ENCODE measurements at places on chromosomes 5 and 9.

DNA sequence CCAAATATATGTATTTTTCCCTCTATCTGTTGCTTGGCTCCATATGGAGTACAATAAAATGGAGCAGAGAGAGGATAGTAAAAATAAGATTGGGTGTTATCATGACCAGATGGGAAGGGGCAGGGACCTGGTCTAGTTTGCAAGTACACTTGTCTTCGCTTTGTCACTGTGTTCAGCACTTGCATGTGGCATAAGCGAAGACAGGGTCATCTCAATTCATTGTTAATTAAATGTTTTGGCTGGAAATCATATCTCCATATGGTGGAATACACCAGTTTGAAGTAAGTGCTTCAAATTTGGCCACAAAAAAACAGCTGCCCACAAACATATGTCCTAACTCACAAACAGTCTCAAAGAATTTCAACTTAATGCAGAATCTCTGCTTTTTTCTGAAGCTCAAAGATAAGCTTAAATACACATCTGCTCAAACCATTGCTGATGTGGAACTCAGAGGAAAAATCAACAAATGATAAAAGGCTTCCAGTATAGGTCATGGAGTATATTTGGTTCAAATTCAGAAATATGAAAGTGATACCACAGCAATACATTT is 865.4 kb downstream of the TLE4 start:
- no peak for DNase-seq

GRCh38 chr5:62343428-62343827 is 37.4 kb downstream of the KIF2A start:
- no peak for DNase-seq

DNA sequence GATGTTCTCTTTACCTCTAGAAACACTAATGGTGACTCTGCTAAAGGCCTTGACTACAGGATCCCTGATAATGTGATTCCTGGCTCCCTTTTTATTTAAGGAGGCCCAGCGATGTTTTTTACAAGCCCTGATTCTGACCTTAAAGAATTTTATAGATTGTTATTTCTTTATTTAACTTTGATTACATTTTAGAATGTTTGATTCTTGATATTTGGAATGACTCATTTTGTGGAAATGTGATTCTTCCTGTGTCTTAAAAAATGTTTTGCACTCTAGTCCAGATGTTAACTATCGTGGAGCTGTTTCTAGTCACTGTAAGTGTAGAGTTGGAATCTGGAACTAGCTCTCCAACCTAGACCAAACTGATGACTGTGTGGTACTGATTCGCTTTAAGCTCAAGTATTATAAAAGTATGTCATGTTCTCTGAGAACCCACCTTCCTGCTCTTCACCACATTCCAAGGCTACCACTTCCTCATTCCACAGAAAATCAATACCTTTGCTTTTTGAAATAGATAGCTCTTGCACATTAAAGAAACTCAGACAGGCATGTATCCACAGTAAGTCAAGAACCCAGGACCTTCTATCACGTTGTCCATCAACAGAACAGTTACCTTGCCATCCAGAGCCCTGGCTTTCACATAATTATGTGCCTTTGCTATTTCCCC is 65.2 kb downstream of the JMY start:
- no peak for DNase-seq

DNA sequence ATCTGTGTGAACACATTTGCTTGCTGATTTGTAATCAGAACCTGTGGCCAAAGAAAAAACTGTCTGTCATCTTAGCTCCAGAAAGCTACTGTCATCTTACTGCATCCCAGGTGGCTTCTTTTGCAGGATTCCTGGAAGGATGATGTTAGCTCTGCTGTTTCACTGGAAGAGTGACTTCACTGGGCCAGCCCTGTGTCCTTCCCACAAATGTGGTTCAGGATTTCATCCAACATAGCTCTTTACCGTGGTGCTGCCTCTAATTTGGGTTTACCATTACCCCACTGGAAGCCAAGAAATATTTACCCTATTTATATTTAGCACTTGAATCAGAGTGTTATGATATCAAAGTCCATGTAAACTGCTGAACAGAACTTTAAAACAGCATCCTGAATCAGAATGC is 501.0 kb downstream of the GADD45G start:
- no peak for DNase-seq

DNA sequence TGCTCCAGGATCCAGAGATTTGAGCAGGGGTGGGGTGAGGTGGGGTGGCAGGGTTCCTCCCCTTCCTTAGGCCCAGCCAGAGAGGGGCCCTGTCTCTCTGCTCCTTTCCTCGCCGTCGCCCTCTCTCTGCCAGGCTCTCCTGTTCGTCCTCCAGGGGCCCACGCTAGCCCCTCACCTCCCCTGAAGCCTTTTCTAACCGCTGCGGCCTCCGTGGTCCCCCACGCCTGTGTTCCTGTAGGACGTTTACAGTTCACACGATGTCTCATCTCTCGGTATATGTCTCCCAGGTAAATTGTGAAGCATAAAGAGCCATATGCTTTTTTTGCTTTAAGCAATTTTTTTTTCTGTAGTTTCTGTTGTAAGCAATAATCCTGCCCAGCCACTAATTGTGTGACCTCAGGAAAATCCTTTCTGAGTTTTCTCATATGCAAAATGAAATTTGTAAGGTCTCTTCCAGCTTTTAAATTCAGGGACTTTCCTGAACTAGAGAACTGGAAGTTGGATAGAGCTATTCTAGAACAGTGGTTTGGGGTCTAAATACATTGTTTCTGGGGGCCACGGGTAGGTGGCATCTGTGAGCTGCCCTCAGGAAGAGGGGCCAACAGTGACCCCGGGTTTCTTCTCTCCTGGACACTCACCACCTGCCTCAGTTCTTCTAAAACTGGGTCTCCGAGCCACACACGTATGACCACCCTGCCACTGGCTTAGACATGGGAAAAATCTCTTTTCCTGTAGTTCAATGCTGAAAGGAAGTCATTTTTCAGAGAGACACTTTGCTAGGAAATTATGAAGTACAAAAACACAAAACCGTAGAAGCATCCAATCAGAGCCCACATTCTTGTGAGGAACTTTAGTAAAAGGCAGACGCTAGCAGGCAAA is 50.2 kb upstream of the ZNF366 start:
- DNase-seq = no peak

- DNase-seq = no peak
Observed at GRCh38 chr9:16543686-16544085, 326.8 kb downstream of the BNC2 start.

DNA sequence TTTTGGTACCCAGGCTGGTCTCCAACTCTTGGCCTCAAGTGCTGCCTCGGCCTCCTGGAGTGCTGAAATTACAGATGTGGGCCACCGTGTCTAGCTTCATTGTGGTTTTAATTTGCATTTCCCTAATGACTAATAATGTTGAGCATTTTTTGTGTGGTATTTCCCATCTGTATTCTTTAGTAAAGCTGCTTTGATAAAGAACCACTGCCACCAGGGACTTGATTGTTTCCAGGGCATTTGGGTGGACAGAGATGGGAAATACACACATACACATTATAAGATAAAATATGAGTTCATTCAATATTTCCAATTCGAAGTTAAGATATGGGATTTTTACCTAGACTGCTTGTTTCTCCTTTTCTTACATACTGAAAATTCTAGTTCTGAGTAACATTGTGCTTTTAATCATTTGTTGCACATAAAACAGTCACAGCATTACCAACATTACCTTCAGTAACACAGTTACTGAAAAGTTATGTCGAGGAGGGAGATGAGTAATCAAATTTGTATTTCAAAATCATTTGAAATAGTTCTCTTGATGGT is 28.9 kb downstream of the HABP4 start:
- DNase-seq = peak; percentile 21

- DNase-seq = no peak
Observed at GRCh38 chr9:107627781-107628180, 138.2 kb upstream of the KLF4 start.

DNA sequence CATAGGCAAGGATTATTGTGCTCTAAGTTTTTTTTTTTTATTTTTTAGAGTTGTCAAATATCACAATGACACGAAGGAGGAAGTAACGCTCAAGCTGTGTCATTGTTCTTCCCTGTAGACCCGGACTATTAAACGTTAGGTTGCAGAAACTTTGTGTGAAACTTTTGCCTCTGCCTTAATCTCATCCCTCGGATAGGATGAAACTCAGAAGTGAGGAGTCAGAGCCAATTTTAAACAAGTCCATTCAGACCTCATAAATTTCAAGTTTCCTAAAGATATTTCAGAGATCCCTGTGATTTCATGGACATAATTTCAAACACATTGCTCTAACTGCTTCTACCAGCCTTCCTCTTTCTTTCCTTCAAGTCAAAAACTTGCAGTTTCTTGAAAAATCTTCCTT is 98.7 kb upstream of the C6 start:
- DNase-seq = no peak

GRCh38 chr5:176415952-176416924 is at the start of gene CLTB:
Gene CLTB (minus strand): TSS chr5:176416539. CDS start chr5:176416363, 176 bp downstream.
- peak; percentile 92 for DNase-seq

DNA sequence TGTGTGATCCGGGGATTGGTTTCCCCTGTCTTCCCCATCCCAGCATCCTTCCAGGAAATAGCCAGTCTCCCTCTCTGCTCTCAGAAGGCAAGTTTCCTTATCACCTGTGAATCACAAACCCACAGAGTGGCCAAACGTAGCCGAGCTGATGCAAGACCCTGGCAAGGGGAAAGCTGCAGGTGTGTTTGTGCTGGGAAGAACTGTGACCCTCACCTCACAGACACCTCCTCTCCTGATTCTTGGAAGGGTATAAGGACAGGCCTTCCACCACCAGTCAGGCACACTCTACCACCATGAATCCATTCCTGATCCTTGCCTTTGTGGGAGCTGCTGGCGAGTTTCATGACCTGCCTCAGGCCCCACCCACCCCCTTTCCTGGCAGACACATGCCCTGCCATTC is at the start of gene PRSS3:
PRSS3 (plus strand) TSS at position 281 of the 400 bp plus-strand sequence; CDS start at position 294, 13 bp downstream.
- no peak for DNase-seq

GRCh38 chr9:80811656-80812055 is 877.7 kb downstream of the TLE1 start:
- DNase-seq = no peak

DNA sequence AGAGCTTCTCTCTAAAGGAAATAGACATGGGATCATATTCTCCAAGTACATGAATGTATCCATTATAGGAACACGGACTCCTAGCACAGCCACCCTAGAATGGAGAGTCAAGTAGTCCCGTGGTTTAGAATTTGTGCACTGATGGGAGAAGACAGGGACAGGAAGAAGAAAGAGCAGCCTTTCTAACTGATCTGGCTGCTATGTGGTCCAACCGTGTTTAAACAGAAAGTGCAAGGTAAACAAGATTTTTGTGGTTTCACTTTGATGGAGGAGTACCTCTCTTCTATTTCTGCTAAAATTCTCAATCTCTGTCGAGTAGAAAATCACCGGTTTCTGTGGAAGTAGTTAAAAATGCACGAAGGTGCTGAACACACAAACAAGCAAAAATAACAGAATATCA is 171.3 kb downstream of the ST8SIA4 start:
- DNase-seq = no peak

DNA sequence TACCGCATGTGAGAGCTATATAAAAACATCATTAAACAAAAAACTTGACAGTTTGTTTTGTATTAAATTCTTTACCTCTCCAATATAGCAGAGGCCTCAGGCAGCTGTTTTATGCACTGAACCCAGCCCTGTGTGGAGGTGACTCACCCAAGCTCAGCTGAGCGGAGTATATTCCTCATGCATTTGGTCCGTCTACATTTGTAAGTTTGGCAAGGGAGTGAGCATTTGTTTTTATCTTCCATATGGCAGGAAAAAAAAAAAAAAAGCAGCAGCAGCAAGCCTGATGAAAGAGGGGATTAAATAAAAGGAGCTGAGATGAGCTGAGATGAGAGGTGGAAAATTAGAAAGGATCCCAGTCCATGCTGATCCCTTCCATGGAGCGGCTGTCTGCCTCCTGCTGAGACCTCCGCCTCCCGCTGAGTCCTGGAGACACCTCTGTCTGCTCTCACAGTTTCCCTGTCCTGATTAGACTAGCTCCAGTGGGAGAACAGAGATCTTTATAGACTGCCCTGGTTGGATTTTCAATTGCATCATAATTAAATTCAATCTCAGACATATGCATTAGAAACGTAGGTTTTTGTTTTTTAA is 112.0 kb upstream of the CTNND2 start:
- no peak for DNase-seq

DNA sequence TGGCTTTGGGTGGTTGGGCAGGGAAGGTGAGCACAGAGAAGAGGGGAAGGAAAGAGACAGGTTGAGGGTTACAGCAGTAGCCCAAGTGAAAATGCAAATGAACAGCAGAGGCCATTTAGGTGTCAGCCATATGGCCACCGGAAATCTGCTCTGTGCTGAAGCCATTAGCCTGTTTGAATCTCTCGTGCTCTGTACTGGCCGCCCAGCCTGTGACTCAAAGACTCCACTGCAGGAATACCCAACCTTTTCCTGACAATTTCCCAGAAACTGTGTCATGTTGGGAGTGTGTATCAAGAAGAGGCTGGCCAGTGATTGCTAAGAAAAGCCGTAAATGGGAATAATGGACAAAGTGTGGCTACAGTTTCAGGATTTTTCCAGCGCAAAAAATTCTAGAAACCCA is 35.9 kb upstream of the RAI14 start:
- DNase-seq = no peak

DNA sequence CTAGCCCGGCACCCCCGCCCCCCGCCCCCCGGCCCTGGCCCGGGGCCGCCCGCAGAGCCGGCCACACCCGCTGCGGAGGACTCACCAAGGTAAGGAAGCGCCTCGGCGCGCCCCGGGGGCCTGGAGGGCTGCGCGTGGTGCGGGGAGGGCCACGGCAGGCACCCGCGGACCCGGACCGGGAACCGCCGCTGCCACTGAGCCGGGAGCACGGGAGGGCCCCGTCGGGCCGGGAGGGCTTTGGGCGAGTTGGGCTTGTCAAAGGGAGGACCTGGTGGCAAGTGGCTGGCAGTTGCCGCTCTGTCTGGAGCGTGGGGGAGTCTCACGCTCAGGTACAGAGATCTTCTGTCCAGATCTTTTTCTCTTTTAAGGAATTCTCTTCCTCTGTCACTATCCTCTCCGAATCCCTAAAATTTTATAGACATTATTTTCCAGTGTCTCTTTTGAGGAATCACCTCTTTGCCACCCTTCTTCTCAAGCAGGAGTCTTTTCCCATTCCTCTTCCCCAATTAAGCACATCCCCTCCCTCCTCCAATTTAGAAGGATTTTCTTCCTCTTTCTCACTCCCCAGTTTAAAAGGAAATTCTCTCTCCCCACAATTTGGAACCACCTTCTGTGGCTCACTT is 11.3 kb upstream of the LHX2 start:
- DNase-seq = no peak

DNA sequence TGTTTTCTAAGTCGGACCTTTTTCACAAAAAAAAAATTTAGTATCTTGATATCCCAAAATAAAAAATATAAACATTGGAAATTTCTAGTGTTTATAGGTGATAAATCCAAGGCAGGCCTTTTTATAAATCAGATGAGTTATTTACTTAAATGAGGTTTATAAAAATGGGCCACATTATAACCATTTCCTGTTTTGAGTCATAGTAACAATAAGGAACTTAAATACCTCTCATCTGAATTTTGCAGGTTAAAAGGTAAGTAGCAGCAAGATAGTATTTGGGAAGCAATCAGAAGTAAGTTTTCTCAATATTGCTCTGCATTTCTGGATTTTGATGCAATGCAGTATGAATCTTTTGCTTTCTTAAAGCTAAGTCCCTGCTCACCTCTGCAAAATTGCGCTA is 3.9 kb downstream of the SPTAN1 start:
- DNase-seq = no peak

- DNase-seq = no peak
Observed at GRCh38 chr9:121071756-121072421, 2.9 kb upstream of the CNTRL start.
